ENCODE measurements at places on chromosomes 3 and 15. TPM values are rescaled to one million over a fixed set of nuclear protein-coding genes. Genes with fewer than 3 reads are reported as not detected.

DNA sequence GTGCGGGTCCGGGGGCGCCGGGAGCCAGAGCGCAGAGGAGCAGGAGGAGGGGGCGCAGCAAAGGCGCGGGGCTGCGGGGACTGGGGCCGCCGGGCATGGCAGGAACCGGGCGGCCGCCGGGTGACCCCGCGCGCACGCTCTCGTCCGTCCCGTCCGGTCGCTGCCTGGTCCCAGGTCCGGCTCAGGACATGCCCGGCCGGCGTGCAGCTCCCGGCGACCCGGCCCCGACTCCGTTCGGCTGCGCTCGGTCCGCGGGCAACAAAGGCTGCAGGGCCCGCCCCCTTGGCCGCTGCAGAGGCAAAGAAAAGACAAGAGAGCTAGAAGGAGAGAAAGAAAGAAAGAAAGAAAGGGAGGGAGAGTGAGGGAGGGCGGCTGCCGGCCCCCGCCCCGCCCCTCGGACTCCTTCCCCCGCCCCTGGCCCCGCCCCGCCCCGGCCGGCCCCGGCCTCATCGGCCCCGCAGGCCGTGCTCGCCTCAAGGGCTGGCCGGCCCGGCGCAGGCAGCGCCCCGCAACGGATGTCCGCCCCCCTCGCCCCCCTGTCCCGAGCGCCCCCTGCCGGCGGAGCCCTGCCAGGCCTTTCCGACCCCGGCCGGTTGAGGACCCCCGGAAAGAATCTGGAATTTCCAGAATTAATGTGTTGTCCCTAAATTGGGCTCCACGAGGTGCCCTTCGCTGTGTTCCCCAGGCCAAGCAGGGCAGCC is at the start of gene ADAMTS7:
ADAMTS7 (minus strand) TSS at position 341 of the 701 bp plus-strand sequence; CDS start at position 97, 244 bp downstream.
- H3K4me3 ChIP-seq: peak within 1 kb of the TSS; percentile 81
- H3K27ac ChIP-seq: no peak within 1 kb of the TSS
- peaks cover 7% of the 10 kb centered on the region for H3K27me3 ChIP-seq
- no peak for DNase-seq
- no peaks in the 10 kb centered on the region for H3K36me3 ChIP-seq
- peaks cover 7% of the 10 kb centered on the region for H3K4me1 ChIP-seq

GRCh38 chr3:140630866-140631265 is 47.0 kb upstream of the TRIM42 start:
- H3K4me1 ChIP-seq: no peaks in the 10 kb centered on the region
- H3K36me3 ChIP-seq: no peaks in the 10 kb centered on the region
- no peak for DNase-seq
- no peak overlapping the region for H3K27ac ChIP-seq
- no peaks in the 10 kb centered on the region for H3K27me3 ChIP-seq

GRCh38 chr3:172159962-172160538 is 120.7 kb downstream of the FNDC3B start:
- no peak overlapping the region for H3K27ac ChIP-seq
- H3K27me3 ChIP-seq: no peaks in the 10 kb centered on the region
- H3K4me3 ChIP-seq: no peak overlapping the region
- H3K4me1 ChIP-seq: peaks cover 12% of the 10 kb centered on the region

Gene GOLGA6A
- not detected for total RNA-seq

Gene FBXO45
- 15.0 TPM for total RNA-seq

Gene GALK2
- total RNA-seq: 15.1 TPM

Gene CHRM5
- not detected for total RNA-seq

Gene MOBP
- 0.08 TPM for total RNA-seq

Data from GM12878 (cell line).